ENCODE measurements at places on chromosomes 16 and 17.

DNA sequence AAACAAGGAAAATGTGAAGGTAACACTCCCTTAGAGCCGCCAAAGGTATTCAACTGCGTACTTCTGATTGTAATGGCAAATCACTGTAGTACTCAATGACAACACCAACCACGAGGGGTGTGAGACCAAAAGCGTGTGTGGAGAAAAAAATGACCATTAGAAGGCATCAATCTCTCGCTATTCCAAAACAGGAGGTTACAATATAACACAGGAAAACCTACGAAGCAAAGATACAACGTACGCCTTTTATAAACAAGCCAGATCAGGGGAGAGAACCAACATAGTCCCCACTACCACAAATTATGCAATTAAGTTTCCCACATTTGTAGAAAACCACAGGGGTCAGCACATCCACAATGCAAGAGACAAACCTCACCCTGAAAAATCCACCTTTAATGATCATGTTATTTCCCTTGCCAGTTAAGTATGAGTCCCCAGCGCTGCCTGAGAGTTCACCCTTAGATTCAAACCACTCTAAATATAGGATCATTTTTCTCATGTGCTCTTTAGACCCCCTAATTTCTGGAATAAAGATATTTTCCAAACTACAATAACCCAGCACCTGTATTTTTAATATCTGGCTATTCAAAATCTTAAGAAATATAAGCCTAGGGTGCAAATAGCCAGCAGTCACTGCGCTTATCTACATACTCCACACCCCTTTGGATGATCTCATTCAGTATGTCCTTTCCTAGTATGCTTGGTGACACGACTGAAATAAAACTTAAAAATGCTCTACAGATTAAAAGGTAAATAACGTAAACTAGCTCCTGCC is 12.4 kb downstream of the TEX14 start:
- DNase-seq: no peak

DNA sequence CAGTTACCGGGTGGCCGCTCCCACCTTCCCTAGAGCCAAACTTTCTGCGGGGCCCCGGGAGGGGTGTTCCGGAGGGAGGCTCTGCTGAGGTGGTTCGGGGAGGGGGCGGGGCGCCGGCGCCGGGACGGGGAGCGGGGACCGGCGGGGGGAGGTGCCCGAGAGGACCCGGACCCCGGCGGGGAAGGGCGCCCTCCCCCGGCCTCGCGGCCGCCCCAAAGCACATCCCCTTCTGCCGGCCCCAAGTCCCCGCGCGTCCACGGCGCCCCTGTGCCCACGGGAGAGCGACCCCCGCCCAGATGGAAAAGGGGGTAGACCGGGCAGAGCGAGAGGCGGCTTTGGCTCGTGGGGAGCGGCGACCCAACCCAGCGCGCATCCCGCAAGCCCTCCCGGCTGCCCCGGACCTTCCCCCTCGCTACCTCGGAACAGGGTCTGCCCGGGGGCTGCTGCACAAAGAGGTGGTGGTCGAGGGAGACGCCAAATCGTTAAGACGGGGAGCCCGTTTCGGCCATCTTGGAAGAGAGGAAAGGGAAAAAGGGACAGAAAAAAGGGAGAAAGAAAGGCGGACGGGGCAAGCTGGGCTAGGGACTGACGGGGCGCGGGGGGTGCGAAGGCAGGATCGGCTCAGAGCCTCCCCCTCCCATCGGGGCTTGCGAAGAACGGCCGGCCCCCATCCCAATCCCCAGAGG is 530 bp downstream of the PCGF2 start:
- no peak for DNase-seq

DNA sequence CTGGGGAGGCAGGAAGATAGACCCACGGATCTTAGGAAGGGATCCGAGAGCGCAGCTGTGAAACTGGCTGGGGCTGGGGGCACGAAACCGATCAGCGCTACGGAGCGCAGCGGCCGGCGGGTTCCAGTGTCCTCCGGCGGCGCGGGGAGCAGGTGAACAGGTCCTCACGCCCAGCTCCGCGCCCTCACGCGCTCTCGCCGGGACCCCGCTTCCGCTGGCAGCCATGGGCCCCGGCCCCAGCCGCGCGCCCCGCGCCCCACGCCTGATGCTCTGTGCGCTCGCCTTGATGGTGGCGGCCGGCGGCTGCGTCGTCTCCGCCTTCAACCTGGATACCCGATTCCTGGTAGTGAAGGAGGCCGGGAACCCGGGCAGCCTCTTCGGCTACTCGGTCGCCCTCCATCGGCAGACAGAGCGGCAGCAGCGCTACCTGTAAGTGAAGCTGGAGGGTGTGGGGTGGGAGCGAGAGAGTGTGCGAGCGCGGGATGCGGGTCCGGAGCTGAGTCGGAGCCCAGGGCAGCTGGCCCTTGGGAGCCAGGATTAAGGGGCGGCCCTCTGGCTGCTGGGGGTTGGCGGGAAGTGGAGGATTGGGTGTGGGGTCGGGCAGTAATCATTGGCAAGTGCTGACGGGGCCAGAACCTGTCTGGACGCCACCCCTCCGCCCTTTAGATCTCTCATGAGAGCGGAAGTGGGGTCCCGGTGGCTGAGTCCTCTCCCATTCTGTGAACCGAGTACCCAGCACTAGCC is 479 bp downstream of the ITGA3 start:
- DNase-seq: peak; percentile 83

GRCh38 chr17:17830740-17831207 is 6.0 kb downstream of the SREBF1 start:
- no peak for DNase-seq

DNA sequence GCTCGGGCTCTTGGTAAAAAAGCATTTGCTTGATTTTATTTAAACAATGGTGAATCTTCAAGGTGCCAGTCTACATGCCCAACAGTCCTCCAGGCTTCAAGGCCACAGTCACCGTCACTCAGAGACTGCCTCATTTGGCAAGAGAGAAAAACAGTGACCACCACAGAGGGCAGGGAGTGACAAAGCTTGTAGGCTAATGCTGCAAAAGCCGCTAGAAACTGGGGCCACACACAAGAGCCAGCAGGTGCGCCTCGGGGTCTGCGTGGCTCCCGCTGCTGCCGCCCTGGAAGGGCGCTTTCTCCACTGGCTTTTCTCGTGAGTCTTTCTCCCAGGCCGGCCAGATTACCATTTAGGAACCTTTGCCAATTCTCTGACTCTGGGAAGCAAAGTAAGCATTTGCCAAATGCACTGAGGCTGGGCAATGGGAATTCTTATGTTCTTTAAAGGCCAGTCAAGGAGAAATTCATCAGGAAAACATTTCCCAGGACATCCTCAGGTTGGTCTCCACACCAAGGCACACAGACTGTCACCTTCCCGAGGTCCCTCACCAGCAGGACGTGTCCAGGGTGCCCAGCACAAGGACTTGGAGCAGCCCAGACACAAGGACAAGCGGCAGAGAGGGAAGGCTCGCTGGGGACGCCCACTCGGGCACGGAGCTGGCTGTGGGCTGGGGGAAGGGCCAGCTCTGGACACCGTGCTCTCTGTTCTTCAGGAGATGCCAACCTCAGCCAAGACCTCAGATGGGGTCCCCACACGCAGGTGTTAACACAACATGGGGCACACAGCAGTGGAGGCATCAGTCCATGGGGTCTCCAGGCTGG is 12.5 kb upstream of the C16orf95 start:
- no peak for DNase-seq

GRCh38 chr17:67639979-67640378 is 77.8 kb upstream of the NOL11 start:
- no peak for DNase-seq

DNA sequence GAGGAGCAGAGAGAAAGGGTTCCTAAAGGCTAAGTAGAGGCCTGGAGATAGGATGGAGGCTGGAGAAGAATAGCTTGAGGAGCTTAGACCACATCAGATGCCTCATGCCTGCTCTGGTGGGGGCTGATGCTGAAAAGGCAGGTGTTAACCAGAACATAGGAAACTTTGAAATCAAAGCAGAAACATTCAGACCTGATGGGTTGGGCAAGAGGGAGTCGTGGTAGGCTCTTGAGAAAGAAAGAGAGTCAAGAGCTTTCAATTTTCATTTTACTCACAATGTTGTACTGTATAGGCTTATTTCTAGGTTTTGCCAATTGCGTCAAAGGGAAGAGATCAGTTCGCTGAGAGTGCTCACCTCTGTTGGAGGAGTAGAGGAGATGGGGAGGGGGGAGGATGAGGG is 406.6 kb upstream of the SALL1 start:
- no peak for DNase-seq

DNA sequence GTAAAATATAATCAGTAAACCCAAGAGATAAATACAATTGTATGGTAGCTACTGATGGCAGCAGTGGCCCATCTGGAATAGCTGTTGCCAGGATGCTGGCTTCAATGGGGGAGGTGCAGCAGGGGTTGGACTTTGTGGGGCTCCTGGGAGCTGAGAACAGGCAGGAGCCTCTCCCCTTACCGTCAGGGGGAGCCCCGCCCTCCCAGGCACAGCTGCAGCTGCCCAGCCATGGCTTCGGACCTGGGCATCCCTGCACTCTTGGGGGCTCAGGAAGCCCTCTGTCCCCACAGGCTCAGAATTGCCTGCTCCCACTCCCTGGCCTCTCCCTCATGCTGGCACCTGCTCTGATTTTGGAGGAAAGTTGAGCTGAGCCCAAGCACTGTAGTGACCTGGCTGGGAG is 741.1 kb downstream of the CDH11 start:
- DNase-seq: no peak

- no peak for DNase-seq
Observed at GRCh38 chr17:63489291-63489690, 12.4 kb downstream of the ACE start.

- no peak for DNase-seq
Observed at GRCh38 chr17:78248051-78248914, 16.9 kb downstream of the TMEM235 start.

- DNase-seq: no peak
Observed at GRCh38 chr17:43211123-43211479, 574 bp upstream of the TMEM106A start.

- peak; percentile 73 for DNase-seq
Observed at GRCh38 chr17:64063766-64064224, 43.4 kb upstream of the ICAM2 start.

GRCh38 chr17:78355045-78355641 is 4.7 kb downstream of the SOCS3 start:
- DNase-seq: no peak

GRCh38 chr17:65588181-65588808 is 26.8 kb upstream of the AXIN2 start:
- no peak for DNase-seq

GRCh38 chr17:46960152-46960551 is 18.9 kb downstream of the RPRML start:
- DNase-seq: no peak

DNA sequence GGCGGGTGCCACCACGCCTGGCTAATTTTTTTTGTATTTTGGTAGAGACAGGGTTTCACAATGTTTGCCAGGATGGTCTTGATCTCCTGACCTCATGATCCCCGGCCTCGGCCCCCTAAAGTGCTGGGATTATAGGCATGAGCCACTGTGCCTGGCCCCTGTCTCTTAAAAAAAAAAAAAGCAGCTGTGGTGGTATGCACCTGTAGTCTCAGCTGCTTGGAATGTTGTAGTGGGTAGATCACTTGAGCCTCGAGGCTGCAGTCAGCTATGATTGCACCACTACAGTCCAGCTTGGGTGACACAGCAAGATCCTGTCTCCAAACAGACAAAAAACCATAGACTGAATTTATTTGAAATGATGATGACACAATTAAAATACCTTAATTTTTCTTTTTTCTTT is 24.3 kb downstream of the CDK12 start:
- no peak for DNase-seq

- no peak for DNase-seq
Observed at GRCh38 chr16:30967795-30968194, 10.2 kb downstream of the SETD1A start.

DNA sequence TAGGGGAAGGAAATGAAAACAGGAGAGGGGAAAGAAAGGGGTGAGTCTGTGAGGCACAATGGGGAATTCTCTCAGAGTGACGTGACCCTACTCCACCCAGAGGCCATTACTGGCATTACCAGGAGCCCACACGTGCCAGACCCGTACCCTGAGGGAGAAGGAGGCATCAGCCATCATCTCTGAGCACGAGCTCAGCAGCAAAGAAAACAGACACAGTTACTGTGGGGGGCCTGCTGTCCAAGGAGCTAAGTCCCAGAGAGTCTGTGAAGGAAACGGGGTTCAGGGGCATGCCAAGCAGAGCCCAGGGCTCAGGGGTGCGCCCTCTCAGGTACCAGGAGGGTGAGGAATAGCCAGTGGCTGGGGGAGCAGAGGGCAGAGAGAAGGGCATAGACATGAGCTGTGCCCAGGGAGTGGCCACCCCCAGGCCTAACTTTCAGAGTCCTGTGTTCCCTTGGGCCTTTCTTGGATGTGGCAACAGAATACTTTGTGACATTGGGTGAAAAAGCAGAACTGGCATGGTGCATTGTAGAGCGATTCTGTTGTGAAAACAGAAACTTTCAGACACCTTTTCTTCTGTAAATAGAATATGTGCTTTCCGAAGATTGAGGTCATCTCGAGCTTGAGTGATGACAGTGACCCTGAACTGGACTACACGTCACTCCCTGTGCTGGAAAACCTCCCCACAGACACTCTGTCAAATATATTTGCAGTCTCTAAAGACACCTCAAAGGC is 11.3 kb downstream of the TAF1C start:
- peak; percentile 79 for DNase-seq

- no peak for DNase-seq
Observed at GRCh38 chr16:87953308-87954215, 2.3 kb downstream of the BANP start.

DNA sequence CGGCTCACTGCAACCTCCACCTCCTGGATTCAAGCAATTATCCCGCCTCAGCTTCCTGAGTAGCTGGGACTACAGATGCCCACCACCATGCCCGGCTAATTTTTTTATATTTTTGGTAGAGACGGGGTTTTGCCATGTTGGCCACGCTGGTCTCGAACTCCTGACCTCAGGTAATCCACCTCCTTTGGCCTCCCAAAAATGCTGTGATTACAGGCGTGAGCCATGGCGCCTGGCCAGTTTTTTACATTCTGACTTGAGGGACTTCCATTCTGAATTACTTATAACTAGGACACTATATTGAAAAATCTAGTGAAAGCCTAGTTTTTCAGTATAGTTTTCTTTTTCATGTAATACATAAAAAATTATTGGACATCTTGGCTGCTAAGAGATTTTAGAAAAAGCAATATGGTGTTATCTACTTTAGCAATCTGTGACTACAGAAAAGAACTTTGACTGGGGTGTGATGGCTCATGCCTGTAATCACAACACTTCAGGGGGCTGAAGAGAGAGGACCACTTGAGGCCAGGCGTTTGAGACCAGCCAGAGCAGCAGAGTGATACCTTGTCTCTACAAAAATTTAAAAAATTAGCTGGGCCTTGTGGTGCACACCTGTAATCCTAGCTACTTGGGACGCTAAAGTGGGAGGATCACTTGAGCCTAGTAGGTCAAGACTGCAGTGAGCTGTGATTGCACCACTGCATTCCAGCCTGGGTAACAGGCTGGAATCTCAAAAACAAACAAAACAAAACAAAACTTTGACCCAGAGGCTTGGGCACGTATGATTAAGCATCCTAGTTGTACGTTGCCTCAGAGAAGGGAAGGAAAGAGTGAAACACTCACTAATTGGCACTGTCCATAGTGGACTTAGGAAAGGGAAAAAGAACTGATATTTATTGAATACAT is 26.8 kb upstream of the GOSR1 start:
- DNase-seq: no peak

DNA sequence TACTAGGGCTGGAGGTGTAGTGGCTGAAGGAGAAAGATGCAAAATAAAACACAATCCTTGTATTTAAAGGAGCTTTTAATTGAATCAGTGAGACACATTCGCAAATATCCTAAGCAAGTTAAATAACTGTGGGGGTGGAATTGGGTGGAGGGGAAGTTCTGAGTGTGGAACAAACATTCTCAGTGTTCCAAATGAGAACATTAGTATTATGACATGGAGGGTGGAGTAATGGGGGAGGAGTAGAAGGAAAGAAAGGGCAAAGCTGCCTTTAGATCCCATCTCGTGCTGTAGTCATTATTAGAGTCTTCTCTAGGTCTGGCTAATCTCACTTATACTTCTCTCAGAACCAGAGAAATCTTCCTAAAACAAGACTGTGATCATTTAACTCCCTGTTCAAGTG is 169.7 kb downstream of the ANKFN1 start:
- no peak for DNase-seq

All from activated CD4-positive, alpha-beta T cell treated with anti-CD3 and anti-CD28 coated beads for 48 hours (primary cell).